ENCODE measurements at places on chromosomes 1 and 21. TPM values are rescaled to one million over a fixed set of nuclear protein-coding genes. Genes with fewer than 3 reads are reported as not detected.

Gene SV2A
- 1.4 TPM for total RNA-seq

GRCh38 chr21:19181604-19182140 lies 778.1 kb upstream of the TMPRSS15 start:
- DNase-seq, result no peak

Gene NR1I3
- 0.68 TPM for total RNA-seq

DNA sequence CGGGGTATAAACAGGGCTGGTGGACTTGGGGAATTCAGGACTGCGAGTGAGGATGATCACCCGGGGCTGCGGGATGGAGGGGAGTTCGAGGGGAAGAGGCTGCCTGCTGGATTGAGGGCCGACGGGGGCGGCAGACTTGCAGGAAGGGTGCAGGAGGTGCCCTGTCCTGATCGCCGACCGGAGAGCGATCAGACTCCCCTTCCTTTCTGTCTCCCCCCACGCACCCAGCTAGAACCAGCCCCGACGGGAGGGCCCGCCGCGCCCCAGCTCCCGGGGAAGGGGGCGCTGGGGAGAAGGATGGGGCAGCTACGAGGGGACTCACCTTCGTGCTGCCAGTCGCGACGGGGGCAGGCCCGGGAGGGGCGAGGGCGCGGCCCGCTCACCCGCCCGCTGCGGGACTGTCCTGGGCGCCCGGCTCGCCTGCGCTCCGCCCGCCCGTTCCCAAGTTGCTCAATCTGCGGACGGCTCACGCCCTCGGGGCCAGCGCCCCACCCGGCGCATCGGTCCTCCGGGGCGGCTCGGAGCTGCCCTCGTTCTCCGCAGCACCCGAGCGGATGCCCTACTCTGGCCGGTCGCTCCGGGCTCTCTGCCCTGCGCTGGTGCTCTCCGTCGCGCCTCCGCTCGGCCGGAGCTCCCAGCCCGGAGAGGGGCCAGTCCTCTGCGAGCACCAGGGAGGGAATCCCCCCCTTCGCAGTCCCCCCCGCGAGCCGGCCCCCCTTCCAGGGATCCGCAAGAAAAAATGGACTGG lies at the start of gene RSPO1:
Gene RSPO1, minus strand, starts transcription at position 649 of the 748 bp plus-strand sequence. CDS start 5,231 bp downstream, outside the sequence.
- DNase-seq, result no peak

- DNase-seq, result no peak
Observed at GRCh38 chr1:202007805-202008489, 2.4 kb upstream of the ELF3 start.

DNA sequence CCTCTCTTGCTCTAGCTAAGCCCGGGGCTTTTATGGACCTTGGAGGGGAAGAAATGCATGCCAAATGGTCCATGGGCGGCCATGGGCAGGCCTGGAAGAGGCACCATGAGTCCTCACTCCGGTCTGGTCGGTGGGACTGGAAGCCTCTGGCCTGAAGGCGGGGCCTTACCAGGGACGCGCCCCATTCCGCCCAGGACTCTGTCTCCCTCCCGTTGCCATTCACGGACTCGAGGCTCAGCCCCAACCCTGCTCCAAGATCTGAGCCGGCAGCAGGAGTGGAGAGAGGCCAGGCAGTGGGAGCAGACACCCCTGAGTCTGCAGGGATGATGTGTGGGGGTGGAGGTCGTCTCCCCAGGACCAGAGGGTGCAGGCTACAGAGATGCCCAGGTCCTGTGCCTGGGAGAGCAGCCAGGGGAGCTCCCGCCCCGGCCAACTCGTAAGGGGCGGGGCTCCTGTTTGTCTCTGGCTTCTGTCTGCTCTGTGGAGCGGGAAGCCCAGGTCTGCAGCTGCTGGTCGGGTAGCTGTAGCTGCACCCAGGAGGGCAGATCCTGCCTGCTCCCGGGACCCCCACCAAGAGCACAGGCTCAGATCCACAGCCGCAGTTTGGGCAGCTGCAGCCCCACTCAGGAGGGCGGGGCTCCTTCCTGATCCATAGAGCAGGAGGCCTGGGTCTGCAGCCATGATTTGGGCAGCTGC lies 8.3 kb upstream of the KANK4 start:
- no peak for DNase-seq

Gene IGSF5
- 0.62 TPM for total RNA-seq

DNA sequence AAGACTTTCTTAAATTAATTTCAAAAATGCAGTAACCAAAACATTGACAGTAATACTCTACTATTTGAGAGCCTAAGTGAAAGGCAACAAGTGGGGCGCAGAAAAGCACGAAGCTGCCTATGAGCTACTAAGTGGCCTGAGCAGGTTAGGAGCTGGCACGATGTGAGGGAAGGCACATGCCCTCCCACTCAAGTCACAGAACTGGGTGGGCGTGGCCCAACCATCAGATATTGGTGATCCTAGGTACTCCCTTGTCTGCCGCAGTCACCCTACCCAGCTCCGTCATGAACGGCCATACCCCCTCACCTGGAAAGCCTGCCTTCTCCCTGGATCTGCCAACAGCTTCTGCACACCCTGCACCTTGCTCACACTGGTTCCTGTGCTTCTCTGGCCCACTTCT lies 40.8 kb downstream of the SSBP3 start:
- peak; percentile 60 for DNase-seq

All from testis (tissue), 5 donors.